Adrenal gland (tissue), 19 donors: ENCODE measurements at places on chromosomes 2 and 18. TPM values are rescaled to one million over a fixed set of nuclear protein-coding genes. Genes with fewer than 3 reads are reported as not detected.
A peak's percentile ranks its signal among the peaks of the same experiment; 100 is the strongest.

- H3K36me3 ChIP-seq = no peaks in the 10 kb centered on the region
- peaks cover 5% of the 10 kb centered on the region for H3K4me1 ChIP-seq
- H3K27me3 ChIP-seq = no peaks in the 10 kb centered on the region
- peak within 1 kb of the TSS; percentile 86 for H3K4me3 ChIP-seq
- DNase-seq = peak; percentile 98
- H3K27ac ChIP-seq = peak within 1 kb of the TSS; percentile 94
These were observed at the start of gene CTIF for GRCh38 chr18:48538531-48539405. Gene CTIF, plus strand, starts transcription at chr18:48539031. Its CDS starts 80,535 bp downstream, at chr18:48619566.

The CYS1 gene
- 2.7 TPM for total RNA-seq

The LDLRAD4 gene
- total RNA-seq = 47.7 TPM

- H3K27me3 ChIP-seq = no peaks in the 10 kb centered on the region
- no peak for DNase-seq
- H3K4me1 ChIP-seq = no peaks in the 10 kb centered on the region
- H3K4me3 ChIP-seq = no peak overlapping the region
These were observed 28.6 kb downstream of the MIB1 start for GRCh38 chr18:21769206-21769605.

GRCh38 chr2:102387763-102388546 is 32.4 kb downstream of the IL18R1 start:
- H3K27me3 ChIP-seq = no peaks in the 10 kb centered on the region
- H3K36me3 ChIP-seq = no peaks in the 10 kb centered on the region
- no peak for DNase-seq
- no peak overlapping the region for H3K27ac ChIP-seq

The GKN1 gene
- total RNA-seq = 0.31 TPM

DNA sequence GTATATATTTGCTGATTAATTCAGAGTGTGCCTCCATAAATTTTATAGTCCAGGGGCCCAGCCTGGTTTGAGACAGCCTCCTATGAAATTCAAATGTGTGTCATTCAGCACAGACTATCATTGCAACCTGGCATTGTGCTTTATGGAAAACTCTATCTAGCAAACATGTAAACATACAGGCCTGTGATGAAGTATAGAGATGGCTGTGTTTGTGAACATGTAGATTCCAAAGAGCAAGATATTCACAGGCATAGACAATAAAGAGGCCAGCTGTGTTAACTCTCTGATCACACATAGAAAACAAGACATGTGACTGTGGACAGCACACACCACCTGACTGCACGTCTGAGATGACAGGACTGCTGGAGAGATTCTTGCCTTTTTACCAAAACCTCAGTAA is 297.9 kb downstream of the EN1 start:
- no peak for DNase-seq
- H3K27me3 ChIP-seq = no peaks in the 10 kb centered on the region
- no peaks in the 10 kb centered on the region for H3K4me1 ChIP-seq
- H3K4me3 ChIP-seq = no peak overlapping the region
- H3K36me3 ChIP-seq = no peaks in the 10 kb centered on the region

DNA sequence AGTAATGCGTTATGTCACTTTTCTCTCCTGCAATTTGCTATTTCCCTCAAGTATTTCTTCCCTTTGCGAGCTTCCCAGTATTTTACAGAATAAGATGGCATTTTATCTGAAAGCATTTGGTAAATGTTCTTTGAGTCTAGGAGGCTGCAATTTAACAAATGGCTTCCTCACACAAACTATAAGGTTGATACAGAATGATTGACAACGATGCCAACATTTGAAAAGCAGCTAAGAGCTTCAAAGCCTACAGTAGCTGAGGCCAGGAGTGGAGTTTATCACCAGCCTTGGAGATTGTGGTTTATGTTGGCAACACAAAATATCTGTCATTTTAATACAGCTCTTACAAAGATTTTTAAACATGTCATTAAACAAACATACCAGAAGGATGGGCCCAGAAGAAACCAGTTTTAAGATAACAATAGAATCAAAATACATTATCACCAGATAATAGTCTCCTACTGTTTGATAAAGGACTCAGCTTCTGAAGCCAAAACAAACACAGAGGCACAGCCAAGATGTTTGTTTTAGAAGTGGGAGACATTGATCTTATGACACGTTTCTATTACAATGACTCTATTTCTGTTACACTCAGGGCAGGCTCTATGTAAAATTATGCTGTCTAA is 711.4 kb upstream of the ACVR2A start:
- no peaks in the 10 kb centered on the region for H3K27me3 ChIP-seq
- no peak overlapping the region for H3K27ac ChIP-seq
- H3K36me3 ChIP-seq = no peaks in the 10 kb centered on the region
- no peak overlapping the region for H3K4me3 ChIP-seq
- DNase-seq = no peak

DNA sequence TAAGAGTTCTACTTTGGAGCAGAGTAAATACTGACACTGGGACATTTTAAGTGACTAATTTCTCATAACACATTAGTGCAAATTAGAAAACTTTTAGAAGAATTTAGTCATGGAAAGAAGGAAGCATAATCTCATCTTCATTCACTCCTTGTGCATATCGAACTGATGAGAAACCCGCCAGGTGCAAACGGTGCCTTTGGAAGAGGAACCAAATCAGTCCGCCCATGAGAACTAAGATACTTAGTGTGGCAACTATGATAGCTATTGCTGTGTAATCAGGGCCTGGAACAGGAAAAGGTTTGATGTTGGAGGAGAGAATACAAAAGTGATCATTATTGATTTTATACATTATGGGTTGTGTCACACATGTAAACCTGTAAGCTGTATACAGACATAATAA is 6.9 kb upstream of the CD302 start:
- H3K27ac ChIP-seq = no peak overlapping the region
- no peaks in the 10 kb centered on the region for H3K27me3 ChIP-seq
- no peak for DNase-seq
- no peaks in the 10 kb centered on the region for H3K4me1 ChIP-seq
- no peak overlapping the region for H3K4me3 ChIP-seq

DNA sequence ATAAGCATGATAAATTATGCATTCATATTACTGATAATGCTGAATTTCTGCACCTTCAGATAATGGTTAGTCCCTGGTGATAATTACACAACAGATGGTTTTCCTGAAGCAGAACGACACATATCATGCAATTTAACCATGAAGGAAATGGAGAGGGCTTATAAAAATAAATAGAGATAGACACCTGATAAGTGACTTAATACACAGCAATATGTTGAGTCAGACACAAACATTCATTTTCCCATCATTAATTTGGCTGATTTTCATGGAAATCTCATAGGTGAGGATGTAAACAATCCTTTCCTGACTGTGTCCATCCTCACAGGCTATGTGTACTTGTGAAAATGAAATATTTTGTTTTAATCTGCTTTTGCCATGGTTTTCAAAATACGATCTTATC is 36.9 kb upstream of the DSEL start:
- no peaks in the 10 kb centered on the region for H3K4me1 ChIP-seq
- no peak overlapping the region for H3K4me3 ChIP-seq
- H3K36me3 ChIP-seq = no peaks in the 10 kb centered on the region

DNA sequence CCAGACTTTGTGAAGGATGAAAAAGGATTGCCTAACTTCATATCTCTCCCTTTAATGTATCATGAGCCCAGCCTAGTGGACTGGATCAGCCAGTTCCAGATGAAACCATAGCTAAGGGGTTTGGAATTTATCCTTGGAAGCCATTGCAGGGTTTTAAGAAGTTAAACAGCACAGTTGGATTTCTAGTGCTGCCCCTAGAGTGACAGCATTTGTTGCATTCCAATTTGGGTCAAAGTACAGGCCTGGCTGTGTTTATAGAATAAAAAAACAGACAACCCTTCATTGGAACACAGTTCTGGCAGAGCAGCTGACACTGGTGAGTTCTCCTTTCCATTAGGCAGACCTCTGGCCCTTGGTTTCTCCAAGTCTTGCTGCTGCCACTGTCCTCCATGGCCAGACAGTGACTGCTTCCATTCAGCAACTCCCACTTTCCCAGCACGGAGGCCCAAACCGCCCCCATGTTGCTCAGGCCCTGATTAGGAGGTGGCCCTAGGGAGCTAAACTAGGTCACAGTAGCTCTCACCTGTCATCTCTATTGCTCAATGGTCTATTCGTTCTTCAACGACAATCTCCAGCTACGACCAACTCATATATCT is 8.0 kb downstream of the GPR39 start:
- H3K4me1 ChIP-seq = no peaks in the 10 kb centered on the region
- no peak overlapping the region for H3K4me3 ChIP-seq
- no peak overlapping the region for H3K27ac ChIP-seq
- no peaks in the 10 kb centered on the region for H3K36me3 ChIP-seq
- H3K27me3 ChIP-seq = no peaks in the 10 kb centered on the region

- no peak overlapping the region for H3K4me3 ChIP-seq
- no peaks in the 10 kb centered on the region for H3K27me3 ChIP-seq
- no peak for DNase-seq
- no peak overlapping the region for H3K27ac ChIP-seq
- H3K36me3 ChIP-seq = no peaks in the 10 kb centered on the region
- no peaks in the 10 kb centered on the region for H3K4me1 ChIP-seq
These were observed 91.5 kb downstream of the MYCN start for GRCh38 chr2:16031848-16032159.

DNA sequence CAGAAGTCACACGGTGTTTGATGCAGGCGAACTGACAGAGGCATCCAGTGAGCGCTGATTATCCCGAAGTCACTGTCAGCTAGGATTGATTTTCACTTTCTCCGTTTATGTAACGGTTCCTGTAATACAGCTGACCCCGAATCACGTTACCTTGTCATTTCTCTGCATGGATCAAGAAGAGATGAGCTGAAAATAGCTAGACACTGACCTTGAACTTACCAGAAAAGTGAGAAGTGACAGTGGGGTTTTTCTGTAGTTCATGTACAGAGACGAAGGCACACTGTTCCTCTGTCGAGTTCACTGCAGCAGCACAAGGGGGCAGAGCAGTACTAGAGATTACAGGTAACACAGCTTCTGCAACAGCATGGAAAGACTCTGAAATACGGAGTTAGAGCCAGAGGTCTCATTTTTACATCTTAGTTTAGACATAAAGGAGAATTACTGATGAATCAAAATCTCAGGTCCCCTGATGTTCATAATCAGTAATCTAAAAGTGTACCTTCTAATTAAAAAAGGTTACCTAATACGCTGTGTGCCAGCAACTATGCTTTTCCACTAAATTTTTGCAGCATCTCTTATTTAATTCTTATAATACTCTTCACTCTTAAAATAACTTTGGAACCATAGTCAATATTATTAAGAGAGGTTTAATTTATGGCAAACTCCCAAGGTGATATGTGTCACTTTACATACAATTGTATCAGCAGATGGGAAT is 33.1 kb downstream of the ARHGAP15 start:
- no peaks in the 10 kb centered on the region for H3K36me3 ChIP-seq
- no peak overlapping the region for H3K27ac ChIP-seq
- H3K4me3 ChIP-seq = no peak overlapping the region
- DNase-seq = peak; percentile 49
- H3K4me1 ChIP-seq = peaks cover 20% of the 10 kb centered on the region

GRCh38 chr18:34637094-34637801 is 72.8 kb upstream of the DTNA start:
- DNase-seq = no peak
- H3K4me3 ChIP-seq = no peak overlapping the region
- H3K36me3 ChIP-seq = no peaks in the 10 kb centered on the region
- no peak overlapping the region for H3K27ac ChIP-seq
- H3K27me3 ChIP-seq = no peaks in the 10 kb centered on the region

GRCh38 chr2:117232305-117232704 is 582.2 kb upstream of the DDX18 start:
- no peak overlapping the region for H3K27ac ChIP-seq
- no peaks in the 10 kb centered on the region for H3K27me3 ChIP-seq
- DNase-seq = no peak
- H3K36me3 ChIP-seq = no peaks in the 10 kb centered on the region

- H3K27me3 ChIP-seq = no peaks in the 10 kb centered on the region
- H3K4me3 ChIP-seq = no peak overlapping the region
These were observed 36.6 kb downstream of the COPS8 start for GRCh38 chr2:237122214-237122666.

DNA sequence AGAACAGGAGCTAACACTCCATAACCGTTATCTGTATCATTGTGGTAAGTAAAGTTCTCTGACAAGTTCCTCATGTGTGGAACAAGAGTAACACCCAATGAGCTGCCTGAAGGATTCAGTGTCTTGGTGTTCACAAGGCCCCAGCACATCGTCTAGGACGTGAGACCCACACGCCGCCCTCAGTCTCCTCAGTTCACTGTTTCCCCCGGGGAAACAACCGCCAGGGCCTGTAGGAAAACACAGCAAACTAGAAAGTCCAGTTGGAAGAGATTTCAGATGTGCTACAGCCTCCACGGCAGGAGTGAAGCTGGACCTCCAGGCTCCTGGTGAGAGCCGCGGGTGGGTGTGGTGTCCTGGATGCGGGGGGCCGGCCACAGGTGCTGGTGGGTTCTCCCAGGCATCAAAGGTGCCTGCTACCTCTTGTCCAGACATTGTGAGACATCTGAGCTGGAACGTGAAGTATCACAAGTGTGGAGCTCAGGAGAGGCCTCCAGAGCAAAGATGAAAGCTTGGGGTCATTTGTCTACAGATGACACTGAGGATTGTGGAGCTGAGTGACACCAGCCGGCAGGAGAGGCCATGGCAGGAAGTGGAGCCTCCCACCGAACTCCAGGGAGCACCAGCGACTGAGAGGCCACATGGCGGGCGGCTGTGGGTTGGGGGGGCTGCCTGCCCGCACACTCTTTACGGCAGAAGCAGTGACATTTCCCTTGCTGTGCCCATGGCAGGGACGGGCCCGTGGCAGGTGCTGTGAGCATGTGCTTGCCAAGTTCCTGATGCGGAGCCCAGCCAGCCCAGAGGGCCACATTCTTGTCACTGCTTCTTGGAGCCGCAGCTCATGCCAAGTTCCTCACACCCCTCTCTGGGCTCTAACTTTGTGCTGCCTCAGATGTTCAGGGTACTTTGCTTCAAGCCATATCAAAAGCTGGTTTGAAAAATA is 131.2 kb downstream of the TMEM18 start:
- no peaks in the 10 kb centered on the region for H3K27me3 ChIP-seq
- H3K36me3 ChIP-seq = no peaks in the 10 kb centered on the region
- H3K4me1 ChIP-seq = no peaks in the 10 kb centered on the region

- H3K27ac ChIP-seq = no peak overlapping the region
- H3K36me3 ChIP-seq = no peaks in the 10 kb centered on the region
- H3K4me3 ChIP-seq = no peak overlapping the region
- no peaks in the 10 kb centered on the region for H3K27me3 ChIP-seq
- H3K4me1 ChIP-seq = no peaks in the 10 kb centered on the region
These were observed 40.2 kb downstream of the CCBE1 start for GRCh38 chr18:59657012-59657411.
